ENCODE measurements at places on chromosomes 11 and 22.

GRCh38 chr11:124716591-124716990, 23.2 kb upstream of the NRGN start:
- DNase-seq: peak; percentile 14

- DNase-seq: no peak
Measured at GRCh38 chr11:62713343-62713742, 5.9 kb downstream of the GNG3 start.

- peak; percentile 45 for DNase-seq
Measured at GRCh38 chr22:31248138-31248745, 36.1 kb downstream of the LIMK2 start.

GRCh38 chr11:34337016-34337415, 20.8 kb downstream of the ABTB2 start:
- DNase-seq: no peak

DNA sequence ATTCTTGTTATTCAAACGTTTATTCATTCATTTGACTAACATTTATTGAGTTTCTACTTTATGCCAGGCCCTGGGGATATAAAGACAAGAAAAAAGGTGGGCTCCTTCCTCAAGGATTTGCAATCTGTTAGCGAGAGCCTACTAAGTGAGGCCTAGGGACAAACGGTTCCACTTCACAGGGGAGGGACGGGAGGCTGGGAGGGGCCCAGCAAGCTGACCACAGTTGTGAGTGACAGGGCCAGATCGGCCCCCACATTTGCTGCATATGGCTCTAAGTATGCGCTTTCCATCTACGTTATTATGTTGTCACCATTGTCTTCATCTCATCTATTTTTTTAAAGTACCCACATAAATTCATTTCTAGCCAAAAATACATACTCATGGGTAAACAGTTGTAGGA, 271.1 kb downstream of the BUD13 start:
- no peak for DNase-seq

DNA sequence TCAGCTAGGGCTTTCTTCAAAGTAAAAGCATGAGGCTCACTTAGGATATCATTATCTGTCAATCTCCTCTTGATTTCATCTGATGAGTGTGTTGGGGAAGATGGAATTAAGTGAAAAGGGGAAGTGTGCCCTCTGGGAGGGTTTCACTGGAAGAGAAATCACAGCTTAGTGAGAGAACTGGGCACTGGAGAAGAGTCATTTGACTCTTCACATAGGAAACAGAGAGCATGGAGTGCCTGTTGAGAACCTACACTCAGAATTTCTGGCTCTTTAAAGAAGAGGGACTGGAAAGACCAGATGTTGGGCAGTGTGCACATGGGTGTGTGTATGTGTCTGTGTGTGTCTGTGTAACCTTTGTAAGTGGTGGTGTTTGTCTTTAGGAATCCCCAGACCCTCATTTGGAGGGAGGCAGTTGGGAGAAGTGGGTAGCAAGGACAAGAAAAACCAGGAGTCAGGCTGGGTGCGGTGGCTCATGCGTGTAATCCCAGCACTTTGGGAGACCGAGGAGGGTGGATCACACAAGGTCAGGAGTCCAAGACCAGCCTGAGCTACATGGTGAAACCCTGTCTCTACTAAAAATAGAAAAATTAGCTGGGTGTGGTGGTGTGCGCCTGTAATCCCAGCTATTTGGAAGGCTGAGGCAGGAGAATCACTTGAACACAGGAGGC, 10.0 kb downstream of the STX3 start:
- no peak for DNase-seq

- peak; percentile 97 for DNase-seq
Measured at GRCh38 chr11:94794287-94795168, 26.4 kb downstream of the AMOTL1 start.

GRCh38 chr11:14539982-14540421, 19.8 kb upstream of the PSMA1 start:
- DNase-seq: no peak

- DNase-seq: peak; percentile 40
Measured at GRCh38 chr11:86370922-86371594, 3.6 kb upstream of the CCDC81 start.

GRCh38 chr11:22190827-22191463, 1.9 kb upstream of the ANO5 start:
- DNase-seq: no peak

DNA sequence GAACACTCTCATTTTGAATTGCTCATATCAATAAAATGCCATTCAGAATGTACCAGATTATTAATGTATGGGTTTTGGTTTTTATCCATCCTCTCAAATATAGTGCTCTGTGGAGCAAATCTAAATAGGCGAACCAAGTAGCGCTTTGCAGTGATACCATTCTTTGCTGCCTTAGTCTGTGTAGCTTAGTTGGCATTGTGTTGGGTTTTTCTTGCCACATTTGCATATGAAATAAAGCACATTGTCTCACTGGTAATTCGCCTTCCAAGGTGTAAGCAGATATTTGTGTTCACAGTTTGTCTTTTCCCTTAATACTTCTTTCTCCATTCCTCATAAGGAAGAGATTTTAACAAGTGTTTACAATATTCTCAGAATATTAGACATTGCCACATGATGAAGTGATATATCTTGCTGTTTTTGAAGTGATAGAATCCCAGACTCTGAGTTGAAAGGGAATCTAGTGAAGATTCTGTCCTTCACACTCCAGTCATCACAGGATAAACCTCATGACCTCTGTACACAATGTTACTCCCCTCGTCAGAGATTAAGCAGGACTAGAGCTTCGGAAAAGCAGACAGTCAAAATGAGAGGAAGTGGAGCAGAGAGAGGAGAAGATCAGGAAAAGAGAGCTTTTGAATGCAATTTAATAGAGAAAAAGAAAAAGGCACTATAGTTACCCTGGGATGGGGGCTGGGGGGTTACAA, 16.5 kb downstream of the C11orf91 start:
- no peak for DNase-seq

DNA sequence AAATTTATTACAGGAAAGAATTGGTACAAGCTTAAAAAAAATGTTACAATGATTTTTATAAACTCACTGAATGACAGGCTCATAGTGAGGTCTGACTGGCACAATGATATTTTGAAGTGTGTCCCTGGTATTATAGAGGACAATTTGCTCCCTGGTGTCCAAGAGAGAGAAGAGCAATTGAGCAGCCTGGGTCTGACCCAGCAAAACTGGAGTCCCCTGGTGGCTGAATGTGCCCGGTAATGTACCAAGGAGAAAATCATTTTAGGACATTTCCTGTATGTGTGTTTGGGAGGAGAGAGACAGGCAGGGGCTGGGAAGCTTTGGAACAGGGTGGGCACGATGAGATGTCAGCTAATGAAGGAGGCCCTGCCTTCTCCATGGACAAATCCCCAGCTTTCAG, 125.3 kb downstream of the APOL5 start:
- DNase-seq: no peak

DNA sequence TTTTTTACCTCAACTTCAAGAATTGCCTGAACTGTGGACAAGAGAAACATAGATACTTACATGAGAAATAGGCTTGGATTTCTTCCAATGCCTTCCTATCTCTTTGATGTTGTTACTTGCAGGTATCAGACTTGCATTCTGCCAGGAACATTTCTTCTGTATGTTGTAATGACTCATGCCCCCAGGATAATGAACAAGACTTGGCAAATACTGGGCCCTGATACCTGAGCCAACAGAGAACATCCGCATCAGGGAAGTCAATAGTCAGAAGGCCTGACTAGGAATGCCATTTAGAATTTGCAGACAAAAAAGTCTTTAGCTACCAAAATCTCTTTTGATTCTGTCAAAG, 273.7 kb upstream of the KIRREL3 start:
- no peak for DNase-seq

GRCh38 chr11:103091801-103092524, at the start of gene DCUN1D5:
Gene DCUN1D5 (minus strand): TSS chr11:103092160. CDS start chr11:103091872, 288 bp downstream.
- DNase-seq: peak; percentile 74

Measured in HS-5 (cell line).